ENCODE measurements at places on chromosomes 12 and 14.

- DNase-seq = no peak
Measured at GRCh38 chr14:90522571-90523191, 125.9 kb downstream of the CALM1 start.

- DNase-seq = no peak
Measured at GRCh38 chr14:31950764-31951637, 126.1 kb upstream of the ARHGAP5 start.

DNA sequence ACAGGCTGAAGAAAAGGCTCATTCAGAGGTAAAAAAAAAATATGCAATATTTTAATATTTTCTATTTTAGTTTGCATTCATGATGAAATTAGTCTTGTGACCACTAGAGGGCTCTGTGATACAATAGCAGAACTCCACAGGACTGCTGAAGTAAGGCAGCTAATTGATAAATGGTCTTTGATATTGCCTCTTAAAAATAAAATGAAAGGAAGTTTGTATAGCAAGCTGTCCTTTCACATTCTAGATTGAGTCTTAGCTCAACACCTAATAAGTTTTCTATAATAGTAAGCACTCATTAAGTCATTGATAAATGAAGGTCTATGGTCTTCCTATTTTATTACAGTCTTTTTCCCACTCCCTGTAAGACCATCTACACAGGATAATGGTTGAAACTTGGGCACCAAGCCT, 315.7 kb downstream of the NAV3 start:
- DNase-seq = no peak

DNA sequence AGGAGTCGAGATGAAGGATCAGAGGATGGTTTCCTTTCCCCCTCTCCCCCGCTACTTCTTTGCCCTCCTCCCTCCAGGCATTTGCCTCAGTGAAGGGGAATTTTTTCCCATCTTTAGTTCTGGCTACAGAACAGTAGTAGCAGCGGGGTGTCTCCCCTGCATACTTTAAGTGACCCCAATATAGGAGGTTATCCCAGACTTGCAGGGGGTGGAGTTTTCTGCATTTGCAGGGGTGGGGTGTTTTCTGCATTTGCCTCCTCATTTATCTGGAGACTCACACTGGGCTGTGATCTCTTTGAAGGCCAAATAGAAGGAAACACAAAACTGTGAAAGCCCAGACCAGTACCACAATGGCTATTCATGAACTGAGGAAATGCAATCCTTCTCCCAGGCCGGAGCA, 19.8 kb downstream of the PTPRB start:
- DNase-seq = no peak

- no peak for DNase-seq
Measured at GRCh38 chr12:121468499-121468801, 68.5 kb downstream of the RNF34 start.

DNA sequence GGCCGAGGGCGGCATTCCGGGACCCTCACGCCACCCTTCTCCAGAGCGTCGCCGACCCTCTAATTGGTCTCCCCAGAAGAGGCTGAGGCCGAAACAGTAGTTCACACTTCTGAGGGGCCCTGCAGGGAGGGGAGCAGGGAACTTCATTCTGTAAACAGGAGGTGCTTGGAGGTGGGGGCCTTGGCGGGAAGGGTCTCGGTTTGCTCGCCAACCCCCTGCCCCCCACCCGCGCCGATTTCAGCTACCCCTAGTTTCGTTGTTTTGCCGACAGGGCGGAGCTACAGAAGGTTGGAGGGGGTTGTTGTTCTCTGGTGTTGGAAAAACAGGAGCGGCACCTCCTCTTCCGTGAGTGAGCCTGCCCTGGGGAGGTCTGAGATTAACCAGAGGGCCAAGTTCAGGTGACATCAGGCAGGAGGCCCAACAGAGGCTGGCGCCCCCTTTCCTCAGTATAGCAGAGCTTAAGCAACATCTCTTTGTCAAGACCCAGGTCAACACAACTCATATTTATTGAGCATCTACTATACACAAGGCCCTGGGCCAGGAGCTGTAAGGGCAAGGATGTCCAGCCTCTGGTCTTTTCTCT, 682 bp downstream of the ERBB3 start:
- DNase-seq = no peak

DNA sequence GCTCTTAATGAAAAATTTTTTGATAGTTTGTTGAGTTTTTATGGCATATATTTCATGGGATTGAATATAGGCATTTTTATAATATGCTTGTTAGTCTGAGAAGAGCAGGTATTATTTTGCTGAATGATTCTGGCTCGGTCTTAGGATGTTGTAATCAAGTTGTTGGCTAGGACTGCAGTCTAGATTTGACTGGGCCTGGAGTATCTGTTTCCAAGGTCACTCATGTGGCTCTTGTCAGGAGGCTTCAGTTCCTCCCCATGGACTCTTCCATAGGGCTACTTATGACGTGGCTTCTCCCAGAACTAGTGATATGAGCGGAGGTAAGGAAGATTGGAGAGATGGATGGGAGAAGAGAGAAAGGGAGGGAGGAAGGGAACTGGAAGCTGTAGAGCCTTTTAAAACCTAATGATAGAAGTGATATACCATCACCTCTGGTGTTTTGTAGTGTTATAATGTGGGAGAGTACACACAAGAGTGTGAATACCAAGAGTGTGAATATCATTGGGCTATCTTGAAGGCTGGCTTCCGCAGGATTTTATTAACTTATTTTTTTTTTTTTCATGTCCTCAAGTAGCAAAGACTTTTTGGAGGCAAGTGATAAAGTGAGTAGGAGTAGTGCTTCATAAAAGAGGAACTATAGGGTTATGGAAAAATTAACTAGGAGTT, 4.4 kb downstream of the MNAT1 start:
- no peak for DNase-seq

DNA sequence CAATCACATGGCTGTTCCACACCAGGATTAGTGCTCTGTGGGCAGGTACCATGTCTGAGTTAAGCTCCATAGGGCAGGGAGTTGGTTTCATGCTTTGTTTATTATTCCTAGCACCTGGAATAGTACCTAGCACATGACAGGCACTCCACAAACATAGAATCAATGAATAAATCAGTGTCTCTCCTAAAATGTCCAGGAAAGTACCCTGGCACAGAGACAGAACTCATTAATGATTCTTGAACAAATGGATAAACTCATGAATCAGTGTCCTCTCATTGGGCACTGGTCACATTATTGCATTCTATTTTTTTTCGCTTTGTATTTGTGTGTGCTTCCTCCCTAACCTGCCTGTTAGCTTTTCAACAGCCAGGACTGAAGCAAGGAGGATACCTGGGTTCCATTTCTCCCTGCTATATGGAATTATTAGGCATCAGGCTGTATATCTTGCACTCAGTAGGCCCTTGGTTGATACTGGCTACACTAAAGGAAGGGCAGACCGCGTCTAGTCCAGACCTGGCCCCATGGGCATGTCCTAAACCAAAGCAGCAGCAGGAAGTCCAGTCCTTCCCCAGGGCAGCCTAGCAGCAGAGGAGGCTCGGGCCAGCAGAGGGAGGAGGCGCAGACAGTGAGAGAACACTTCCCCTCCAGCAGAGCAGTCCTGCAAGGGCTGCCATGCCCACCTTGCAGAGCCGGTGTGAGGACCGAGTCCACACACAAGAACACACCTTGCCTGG, 18.4 kb downstream of the HDAC7 start:
- no peak for DNase-seq

- DNase-seq = no peak
Measured at GRCh38 chr12:104751120-104751519, 207.0 kb downstream of the SLC41A2 start.

- DNase-seq = no peak
Measured at GRCh38 chr12:12714276-12715021, 2.7 kb upstream of the CDKN1B start.

DNA sequence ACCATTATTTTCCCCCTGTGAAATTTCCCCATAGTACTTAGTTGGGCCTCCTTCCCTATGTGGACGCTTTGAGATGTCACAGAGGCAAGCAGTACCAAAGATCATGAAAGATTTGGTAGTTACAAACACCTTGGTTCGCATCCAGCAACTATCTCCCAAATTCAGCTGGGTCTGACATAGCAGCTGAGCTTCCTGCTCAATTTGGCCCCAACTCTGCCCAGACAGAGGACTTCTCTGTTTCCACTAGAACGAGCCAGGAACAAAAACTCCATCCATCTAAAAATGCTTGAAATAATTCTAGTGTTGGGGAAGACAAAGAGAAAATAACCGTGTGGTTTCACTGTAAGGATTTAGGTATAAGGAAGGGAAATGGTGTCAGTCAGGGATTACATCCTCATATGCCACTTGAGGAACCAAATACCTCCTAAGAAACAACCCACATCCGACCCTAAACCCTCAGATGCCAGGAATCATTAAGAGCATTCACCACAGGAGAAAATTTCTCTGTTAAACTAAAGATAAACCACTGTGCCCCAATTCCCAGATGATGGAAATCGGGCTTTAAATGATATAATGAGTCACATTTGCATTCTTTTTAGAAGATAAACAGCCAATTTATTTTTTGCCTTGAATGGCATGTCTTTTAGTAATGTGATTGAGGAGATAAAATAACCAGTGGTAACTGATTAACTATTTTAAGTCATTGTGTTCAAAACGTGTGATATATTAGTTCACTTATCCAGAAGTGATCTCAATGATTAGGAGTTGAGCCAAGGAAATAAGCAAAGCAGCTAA, 103.7 kb upstream of the IFNG-AS1 start:
- DNase-seq = no peak

- DNase-seq = no peak
Measured at GRCh38 chr12:68508576-68508975, 102.1 kb upstream of the RAP1B start.

DNA sequence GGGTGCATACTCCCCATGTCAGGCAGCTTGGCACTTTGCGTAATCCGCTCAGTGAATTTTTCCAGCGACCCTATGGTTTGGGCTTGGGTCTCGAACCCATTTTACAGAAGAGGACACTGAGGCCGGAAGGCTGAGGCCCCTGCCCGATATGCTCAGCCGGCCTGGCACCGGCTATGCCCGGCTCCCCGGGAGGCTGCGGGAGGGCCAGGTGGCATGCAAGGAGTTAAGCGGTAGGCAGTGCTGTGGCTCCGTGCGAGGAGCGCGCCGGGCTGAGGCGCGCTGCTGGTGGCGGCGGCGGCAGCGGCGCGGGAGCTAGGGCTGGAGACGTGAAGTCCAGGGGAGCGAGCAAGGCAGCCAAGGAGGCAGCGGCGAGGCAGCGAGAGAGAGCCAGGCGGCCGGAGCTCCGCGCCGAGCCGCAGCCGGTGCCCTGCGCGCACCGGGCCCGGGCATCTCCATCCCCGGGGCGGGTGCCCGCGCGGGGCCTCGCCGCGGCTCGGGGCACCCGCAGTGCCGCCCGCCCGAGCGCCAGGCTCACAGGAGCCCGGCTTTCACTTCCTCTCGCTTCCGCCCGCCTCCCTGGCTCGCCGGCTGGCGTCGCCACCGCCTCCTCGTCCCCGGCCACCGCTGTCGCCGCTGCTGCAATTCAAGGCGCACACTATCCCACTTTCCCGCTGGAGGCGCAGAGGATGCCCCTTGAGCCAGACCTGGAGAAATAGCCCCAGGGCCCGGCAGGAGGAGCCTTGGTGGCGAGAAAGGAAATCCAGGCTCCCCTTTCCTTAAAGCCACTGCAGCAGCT, at the start of gene WSCD2:
Gene WSCD2 (plus strand): TSS at position 272 of the 796 bp plus-strand sequence. CDS start 66,545 bp downstream, outside the sequence.
- DNase-seq = no peak

DNA sequence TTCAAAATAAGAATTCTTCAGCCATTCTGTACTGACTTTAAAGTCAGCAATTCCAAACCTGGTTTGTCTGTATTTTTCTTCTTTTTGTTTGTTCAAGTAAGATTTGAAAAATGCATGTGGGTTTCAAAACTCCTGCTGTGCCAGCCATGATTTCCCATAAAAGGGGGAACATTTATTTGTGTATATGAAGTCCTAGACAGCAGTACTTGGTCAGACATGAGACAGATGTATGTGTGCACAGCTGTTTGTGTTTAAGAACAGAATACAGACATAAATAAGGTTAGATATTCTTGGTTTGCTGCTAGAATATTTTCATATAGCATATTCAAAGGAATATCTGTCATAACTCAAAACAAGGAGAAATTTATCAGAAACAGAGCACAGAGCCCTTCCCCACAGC, 236.0 kb downstream of the ADAMTS20 start:
- DNase-seq = no peak

- no peak for DNase-seq
Measured at GRCh38 chr12:15273896-15274295, 48.4 kb upstream of the PTPRO start.

DNA sequence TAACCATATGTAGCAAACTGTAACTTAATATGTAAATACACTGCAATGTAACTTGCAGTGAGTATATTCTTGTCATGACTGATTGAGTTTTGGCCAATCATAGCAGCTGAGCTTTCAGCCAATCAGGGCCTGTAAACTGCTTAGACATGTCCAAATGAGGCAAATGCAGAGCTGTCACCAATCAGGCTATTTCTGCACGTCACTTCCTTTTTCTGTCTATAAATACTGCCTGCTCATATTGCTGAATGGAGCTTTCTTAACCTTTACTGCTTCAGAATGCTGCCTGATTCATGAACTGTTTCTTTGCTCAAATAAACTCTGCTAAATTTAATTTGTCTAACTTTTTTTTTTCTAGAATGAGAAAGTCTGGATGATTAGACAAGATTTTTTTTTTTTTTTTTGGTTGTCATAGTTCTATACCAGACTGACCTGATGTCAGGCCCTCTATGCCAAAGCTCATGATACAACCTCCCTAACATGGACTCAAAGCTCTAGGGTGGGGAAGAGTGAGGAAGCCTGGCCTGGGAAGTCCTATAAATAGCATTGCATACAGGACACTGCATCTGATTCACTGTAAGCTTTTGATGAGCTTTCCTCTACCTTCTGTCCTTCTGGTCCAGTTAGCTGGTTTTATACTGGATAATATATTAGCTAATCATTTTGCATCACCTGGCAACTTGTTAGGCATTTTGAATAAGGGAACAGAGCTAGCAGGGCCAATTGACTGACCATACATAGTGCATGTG, 12.0 kb downstream of the MGP start:
- no peak for DNase-seq

GRCh38 chr12:40999210-40999609, 188.9 kb upstream of the PDZRN4 start:
- DNase-seq = no peak

DNA sequence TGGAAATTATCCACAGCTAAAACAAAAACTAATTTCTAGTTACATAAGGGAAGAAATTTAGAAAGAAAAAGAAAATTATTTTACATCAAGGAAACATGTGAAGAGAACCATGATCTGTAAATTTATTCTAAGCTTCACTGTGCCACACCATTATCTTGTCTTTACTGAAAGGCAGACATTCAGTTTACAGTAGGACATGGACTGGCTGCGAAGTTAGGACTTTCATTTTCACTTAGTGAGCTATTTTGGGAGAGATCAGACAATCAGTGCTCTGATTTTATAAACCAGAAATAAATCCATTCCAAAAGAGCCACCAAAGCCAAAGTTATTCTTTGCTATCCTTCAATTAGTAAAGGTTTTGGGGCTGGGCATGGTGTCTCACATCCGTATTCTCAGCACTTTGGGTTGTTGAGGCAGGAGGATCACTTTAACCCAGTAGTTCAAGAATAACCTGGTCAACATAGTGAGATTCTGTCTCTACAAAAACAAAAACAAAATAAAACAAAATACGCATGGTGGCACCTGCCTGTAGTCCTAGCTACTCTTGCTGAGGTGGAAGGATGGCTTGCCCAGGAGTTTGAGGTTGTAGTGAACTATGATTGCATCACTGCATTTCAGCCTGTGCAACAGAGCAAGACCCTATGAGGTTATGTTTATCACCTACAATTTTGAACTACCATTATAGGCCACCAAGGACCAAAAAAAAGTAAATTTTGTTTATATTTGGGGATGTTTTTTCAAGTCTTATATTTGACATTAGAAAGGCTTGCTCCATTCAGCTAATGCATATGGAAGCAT, 1084.8 kb upstream of the ATXN7L3B start:
- no peak for DNase-seq

Measured in stimulated activated CD4-positive, alpha-beta T cell treated with anti-CD3 and anti-CD28 coated beads, Interleukin-12 subunit alpha, Interleukin-12 subunit beta, amount 100 ng/mL, for 24 hours (primary cell).